ENCODE measurements at places on chromosomes 11 and 22. TPM values are rescaled to one million over a fixed set of nuclear protein-coding genes. Genes with fewer than 3 reads are reported as not detected.

The WDR74 gene
- 77.5 TPM for total RNA-seq

The HEPHL1 gene
- not detected for total RNA-seq

The JAML gene
- total RNA-seq, result 73.7 TPM

The PNPLA5 gene
- total RNA-seq, result not detected

The MYEOV gene
- not detected for total RNA-seq

The PTS gene
- 24.4 TPM for total RNA-seq

The C22orf42 gene
- not detected for total RNA-seq

The SYTL2 gene
- 29.0 TPM for total RNA-seq

The GNAZ gene
- 0.91 TPM for total RNA-seq

The FZD4 gene
- 0.02 TPM for total RNA-seq

The RNASEH2C gene
- total RNA-seq, result 105 TPM

The DCUN1D5 gene
- total RNA-seq, result 30.7 TPM

The MRGPRX4 gene
- not detected for total RNA-seq

The MS4A3 gene
- total RNA-seq, result not detected

The KIAA1671 gene
- 11.3 TPM for total RNA-seq

The SLC29A2 gene
- 8.0 TPM for total RNA-seq

The MS4A6A gene
- total RNA-seq, result not detected

The OR2AG2 gene
- total RNA-seq, result 0.18 TPM

The OR4A16 gene
- total RNA-seq, result not detected

The RNF215 gene
- total RNA-seq, result 13.3 TPM

The FAM180B gene
- 0.18 TPM for total RNA-seq

The NPAS4 gene
- total RNA-seq, result 0.27 TPM

The PHOX2A gene
- total RNA-seq, result not detected

The SMPD1 gene
- 41.1 TPM for total RNA-seq

The GGTLC2 gene
- total RNA-seq, result not detected

The DMC1 gene
- total RNA-seq, result 13.0 TPM

The IL18 gene
- total RNA-seq, result 1.4 TPM

The MPEG1 gene
- 0.05 TPM for total RNA-seq

The RTN3 gene
- 68.5 TPM for total RNA-seq

The CRYBB2 gene
- total RNA-seq, result not detected

The BACE1 gene
- 0.82 TPM for total RNA-seq

The APBB1 gene
- total RNA-seq, result 51.1 TPM

The CDKN1C gene
- 0.39 TPM for total RNA-seq

The ASPHD2 gene
- total RNA-seq, result 14.1 TPM

The TEX12 gene
- 0.27 TPM for total RNA-seq

The NNMT gene
- total RNA-seq, result not detected

The LDHAL6A gene
- 0.11 TPM for total RNA-seq

The AAMDC gene
- total RNA-seq, result 6.1 TPM

The OR51I2 gene
- not detected for total RNA-seq

The MYRF gene
- 1.2 TPM for total RNA-seq

The CNGA4 gene
- total RNA-seq, result 0.16 TPM
